DMS153 (cell line): ENCODE measurements at places on chromosomes 16 and 17.
A peak's percentile ranks its signal among the peaks of the same experiment; 100 is the strongest.

DNA sequence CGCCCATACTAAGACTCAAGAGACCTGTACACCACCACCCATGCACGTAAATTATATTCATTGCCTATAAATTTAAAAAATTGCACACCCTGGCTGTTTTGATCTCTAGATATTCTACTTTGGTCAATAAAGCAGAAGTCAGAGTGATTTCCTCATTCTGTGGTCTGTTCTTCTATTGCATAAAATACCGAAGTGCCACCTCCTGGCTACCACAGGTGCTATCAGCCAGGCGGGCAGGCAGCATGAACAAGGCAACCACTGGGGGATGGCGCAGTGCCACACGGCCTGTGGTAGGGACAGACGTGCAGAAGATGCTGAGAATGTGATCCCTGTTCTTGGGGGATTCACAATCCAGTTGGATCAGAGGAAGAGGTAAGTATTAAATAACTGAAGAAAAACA, 122.3 kb downstream of the CDK5R1 start:
- DNase-seq = no peak

GRCh38 chr17:63881935-63882601, at the start of gene GH2:
Gene GH2 (minus strand): TSS chr17:63881944. CDS start chr17:63881801, 143 bp downstream.
- peak; percentile 2 for DNase-seq

GRCh38 chr17:59757470-59757869, 50.0 kb downstream of the VMP1 start:
- DNase-seq = no peak

- no peak for DNase-seq
Measured at GRCh38 chr17:8855477-8856204, 11.8 kb downstream of the PIK3R6 start.

DNA sequence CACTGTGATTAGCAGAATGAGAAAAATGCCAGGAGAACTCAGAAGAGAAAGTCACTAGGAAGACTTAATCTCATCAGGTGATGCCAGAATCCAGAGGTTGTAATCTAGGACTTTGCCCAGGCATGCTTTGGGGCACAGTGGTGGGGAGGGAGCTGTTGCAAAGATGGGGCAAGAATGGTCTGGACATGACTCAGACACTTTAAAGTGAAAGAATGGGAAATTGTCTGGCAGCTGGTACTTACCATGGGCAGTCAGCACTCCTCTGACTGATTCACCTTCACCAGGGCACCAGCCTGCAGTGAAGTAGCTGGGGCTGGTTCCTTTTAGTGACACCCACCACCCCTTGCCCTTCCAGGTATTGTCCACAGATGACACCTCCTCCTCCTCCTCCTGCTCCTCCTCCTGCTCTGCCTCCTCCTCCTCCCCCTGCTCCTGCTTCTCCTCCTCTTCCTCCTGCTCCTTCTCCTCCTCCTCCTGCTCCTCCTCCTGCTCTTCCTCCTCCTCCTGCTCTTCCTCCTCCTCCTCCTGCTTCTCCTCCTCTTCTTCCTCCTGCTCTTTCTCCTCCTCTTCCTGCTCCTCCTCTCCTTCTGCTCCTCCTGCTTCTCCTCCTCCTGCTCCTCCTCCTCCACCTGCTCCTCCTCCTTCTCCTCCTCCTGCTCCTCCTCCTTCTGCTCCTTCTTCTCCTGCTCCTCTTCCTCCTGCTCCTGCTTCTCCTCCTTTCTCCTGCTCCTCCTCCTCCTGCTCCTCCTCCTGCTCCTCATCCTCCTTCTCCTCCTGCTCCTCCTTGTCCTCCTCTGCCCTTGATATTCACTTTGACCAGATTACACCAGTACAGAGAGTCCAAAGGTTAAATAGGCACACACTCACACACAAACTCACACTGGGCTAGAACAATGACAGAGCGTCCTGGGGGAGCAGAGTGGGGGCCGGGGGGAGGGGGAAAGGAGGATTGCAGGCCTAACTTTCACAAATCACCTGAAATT, at the start of gene CHD9NB:
Gene CHD9NB (minus strand): TSS at position 379 of the 983 bp plus-strand sequence. CDS start 8,739 bp downstream, outside the sequence.
- DNase-seq = no peak

DNA sequence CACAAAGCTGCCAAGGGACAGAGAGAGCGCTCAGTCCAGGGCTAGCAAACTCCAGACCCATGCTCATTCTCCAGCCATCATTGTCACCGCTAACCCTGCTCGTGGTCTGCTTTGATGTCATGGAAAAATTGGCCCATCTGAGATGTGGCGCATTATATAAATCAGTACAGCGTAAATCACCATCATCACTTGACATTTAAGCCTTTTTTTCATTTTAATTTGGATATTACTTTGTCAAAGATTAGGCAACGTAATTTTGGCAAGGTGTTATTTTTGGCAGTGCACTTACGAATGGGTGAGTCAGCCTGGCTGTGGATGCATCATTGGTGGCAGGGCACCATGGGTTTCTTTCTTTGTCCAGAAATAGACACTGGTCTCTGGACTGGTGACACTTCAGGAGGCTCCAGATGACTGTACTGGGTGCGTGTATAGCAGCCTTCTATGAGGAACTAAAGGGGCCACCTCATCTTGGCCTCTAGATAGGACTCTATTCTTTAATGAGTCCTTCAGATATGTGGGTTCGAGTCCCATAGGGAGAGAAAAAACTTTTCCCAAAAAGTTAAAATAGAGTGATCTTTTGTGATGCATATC, 166.3 kb downstream of the MSI2 start:
- DNase-seq = no peak

- DNase-seq = no peak
Measured at GRCh38 chr16:77782694-77783093, 5.7 kb upstream of the VAT1L start.

- no peak for DNase-seq
Measured at GRCh38 chr17:19672009-19672750, 23.6 kb downstream of the ALDH3A2 start.

DNA sequence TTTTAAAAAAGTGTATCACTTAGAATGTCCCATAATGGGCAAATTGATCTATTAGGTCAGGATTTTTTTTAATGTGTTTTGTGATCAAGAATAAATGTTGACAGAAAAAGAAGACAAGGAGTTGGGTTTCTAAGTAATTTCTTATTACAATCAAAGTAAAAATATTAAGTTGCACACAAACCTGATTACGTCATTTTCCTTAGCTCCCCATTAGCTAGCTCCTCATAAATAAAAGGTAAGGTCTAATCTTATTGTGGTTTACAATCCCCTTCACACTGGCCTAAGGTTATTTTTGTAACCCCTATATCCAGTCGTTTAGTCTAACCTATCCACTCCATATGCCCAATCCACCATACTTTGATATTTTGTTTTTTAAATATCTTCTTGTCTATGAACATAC, 7.6 kb downstream of the CA10 start:
- no peak for DNase-seq

GRCh38 chr16:22428654-22429053, 54.2 kb upstream of the CDR2 start:
- DNase-seq = no peak

DNA sequence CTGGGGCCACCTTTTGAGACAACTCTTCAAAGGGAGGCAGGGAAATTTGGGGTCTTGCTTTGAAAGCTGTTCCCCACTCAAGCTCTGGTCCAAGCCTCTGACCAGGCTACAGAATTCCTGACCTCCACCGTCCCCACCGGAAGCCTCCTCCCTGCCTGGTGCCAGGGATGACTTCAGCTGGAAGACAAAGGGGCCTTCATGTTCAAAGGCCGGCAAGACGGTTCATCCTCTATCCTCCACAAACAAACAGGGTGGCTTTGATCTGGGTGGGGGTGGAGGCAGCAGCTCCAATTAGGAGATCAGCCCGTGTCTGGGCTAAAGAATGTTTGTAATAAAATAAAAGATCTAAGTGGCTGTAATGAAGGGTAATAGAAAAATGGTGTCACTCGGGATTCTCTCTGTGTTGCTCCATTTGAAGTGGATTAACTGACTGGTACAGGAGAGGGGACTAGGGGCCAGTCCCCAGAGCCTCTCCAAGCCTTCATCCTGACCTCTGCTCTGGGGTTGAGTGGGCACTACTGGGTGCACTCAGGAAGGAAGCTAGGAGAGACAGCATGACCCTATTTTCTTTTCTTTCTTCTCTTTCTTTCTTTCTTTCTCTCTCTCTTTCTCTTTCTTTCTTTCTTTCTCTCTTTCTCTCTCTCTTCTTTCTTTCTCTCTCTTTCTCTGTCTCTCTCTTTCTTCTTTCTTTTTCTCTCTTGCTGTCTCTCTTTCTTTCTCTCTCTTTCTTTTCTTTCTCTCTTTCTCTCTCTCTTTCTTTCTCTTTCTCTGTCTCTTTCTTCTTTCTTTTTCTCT, 27.5 kb upstream of the NKD1 start:
- no peak for DNase-seq

DNA sequence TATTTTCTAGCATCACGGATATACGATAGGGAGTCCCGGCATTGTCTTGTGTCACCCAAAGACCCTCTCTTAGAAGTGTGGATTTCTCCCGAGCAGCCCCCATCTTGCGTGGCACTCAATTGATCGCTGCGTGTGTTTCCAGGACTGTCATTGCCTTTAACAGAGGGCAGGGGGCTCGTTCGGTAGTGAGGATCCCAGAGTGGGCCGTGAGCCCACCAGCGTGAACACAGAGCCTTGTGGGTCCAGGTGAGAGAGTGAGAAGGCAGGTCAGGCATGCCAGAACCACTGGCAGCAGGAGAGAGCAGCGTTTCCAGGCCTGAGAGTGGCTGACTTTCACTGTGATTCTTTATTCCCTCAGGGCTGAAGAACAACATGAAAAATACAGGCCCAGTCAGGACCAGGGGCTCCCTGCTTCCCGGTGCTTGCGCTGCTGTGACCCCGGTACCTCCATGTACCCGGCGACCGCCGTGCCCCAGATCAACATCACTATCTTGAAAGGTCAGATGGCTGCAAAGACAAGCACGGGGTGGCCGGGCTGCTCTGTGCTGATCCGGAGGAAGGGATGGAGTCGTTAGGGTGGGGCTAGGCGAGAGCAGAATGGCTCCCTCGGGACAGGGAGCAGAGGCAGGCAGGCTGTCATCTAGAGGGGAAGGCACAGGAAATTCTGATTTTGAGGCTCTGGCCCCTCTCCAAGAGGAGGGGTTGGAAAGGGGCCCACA, 22.4 kb downstream of the C1QTNF1 start:
- no peak for DNase-seq

GRCh38 chr17:48441862-48442261, 11.8 kb upstream of the SKAP1 start:
- DNase-seq = no peak

- DNase-seq = no peak
Measured at GRCh38 chr16:25210758-25211157, 6.0 kb upstream of the AQP8 start.

DNA sequence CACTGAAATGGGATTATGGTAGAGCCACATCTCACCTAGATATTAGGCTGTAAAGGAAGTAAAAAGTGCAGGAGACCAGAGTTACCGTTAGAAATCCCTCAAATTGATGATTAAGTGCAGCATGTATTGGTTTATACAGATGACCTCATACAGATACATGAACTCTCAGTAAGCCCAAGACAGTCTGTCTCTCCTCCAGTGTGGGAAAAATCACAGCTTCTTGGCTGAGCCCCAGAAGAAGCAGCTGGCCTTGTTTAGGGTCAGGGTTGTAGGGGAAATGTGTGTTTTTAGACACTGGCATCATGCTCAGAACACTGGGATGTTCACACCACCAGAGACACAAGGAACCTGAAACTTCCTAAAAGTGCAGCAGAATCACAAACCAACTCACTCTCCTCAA, 135.9 kb downstream of the KATNIP start:
- no peak for DNase-seq

GRCh38 chr17:7716901-7717755, at the start of gene DNAH2:
Gene DNAH2 (plus strand): TSS chr17:7717744. CDS start chr17:7719735, 1,991 bp downstream.
- peak; percentile 73 for DNase-seq

GRCh38 chr17:27269201-27269600, 24.7 kb upstream of the WSB1 start:
- DNase-seq = no peak

DNA sequence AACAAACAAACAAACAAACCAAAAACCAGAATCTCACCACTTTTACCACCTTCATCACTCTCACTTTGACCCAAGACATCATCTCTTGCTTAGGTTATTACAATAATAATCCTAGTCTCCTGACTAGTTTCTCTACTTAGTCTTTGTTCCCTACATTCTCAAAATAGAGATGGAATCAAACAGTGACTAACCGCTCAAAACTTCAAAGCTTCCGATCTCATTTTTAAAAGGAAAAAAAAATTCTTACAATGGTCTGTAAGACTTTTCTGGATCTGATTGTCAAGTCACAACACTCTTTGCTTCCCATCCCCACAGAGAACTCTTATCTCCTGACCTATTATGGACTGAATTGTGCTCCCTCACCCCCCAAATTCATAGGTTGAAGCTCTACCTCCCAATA, 60.9 kb downstream of the SPAG9 start:
- DNase-seq = no peak

- no peak for DNase-seq
Measured at GRCh38 chr17:67481808-67482207, 104.7 kb downstream of the PITPNC1 start.

DNA sequence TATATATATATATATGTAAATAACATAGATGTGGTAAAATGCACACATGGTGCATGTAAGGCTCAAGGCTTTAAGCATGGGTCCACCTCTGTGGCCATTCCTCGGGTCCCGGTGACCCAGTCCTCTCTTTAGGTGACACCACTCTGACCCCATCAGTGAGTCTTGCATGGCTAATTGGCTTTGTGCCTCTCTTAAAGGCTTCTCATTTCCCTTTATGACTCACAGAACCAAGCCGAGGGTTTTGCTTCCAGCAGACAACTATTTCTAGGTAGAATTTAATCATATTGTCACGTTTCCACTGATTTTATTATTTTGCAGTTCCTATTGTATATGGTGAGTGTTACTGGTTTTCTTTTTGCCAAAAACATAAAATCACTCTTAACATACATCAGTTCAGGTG, 59.7 kb downstream of the PLCG2 start:
- no peak for DNase-seq

- no peak for DNase-seq
Measured at GRCh38 chr16:14286368-14287230, 215.5 kb downstream of the MRTFB start.

- DNase-seq = no peak
Measured at GRCh38 chr17:35578929-35579432, 610 bp upstream of the PEX12 start.

GRCh38 chr17:33202021-33202420, 91.1 kb downstream of the ASIC2 start:
- no peak for DNase-seq

DNA sequence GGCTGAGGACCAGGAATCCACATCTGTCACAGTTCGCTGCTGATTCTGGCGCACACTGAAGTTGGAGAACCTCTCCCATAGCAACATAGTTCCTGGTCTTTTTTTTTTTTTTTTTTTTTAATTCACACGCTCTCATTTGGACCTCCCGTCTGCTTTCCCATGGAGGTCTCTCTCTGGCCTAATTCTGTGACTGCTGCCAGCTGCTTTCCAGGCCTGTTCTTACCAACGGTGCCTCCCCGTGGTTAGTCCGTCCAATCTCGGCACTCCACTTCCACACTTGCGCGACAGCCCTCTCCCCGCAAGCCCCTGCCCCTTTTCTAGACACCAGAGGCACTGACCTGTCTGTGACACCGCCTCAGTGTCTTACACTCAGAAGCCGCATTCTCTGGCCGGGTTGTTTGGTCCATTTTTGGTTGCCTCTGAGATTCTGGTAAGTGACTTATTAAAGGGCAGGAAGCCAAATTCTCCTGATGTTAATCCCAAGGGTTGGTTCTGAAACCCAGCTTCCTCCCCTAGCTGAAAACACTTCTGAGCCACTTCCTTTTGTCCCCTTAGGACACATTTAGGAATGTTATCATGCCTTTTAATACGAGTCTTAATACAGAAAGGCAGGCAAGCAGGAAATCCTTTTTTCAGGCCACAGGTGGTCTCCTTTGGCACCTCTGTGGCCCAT, 1.1 kb upstream of the AKTIP start:
- DNase-seq = no peak
